ENCODE measurements at places on chromosomes 13 and 19.
A peak's percentile ranks its signal among the peaks of the same experiment; 100 is the strongest.

DNA sequence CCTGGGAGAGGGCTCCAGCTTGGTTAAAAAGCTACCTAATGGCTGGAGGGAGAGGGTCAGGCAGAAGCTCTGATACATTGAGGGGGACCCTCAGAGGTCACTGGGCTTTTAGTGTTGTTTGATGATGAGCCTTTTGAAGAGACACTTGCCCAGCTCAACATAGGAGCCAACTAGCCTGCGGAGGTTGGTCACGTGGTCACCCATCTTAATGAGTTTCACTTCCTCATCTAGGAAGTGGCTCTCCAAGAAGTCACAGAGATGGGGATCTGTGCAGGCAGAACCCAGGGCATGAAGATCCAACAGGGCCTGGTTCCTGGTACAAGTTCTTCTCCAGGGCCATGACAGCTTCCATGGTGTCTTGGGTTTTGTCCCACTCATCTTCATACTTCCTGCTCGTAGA lies 33.4 kb downstream of the IPO5 start:
- DNase-seq: no peak

- no peak for DNase-seq
These were observed at the start of gene PDX1 for GRCh38 chr13:27919934-27920676. TSS of gene PDX1 (plus strand) at chr13:27920000. CDS start at chr13:27920139, 139 bp downstream.

DNA sequence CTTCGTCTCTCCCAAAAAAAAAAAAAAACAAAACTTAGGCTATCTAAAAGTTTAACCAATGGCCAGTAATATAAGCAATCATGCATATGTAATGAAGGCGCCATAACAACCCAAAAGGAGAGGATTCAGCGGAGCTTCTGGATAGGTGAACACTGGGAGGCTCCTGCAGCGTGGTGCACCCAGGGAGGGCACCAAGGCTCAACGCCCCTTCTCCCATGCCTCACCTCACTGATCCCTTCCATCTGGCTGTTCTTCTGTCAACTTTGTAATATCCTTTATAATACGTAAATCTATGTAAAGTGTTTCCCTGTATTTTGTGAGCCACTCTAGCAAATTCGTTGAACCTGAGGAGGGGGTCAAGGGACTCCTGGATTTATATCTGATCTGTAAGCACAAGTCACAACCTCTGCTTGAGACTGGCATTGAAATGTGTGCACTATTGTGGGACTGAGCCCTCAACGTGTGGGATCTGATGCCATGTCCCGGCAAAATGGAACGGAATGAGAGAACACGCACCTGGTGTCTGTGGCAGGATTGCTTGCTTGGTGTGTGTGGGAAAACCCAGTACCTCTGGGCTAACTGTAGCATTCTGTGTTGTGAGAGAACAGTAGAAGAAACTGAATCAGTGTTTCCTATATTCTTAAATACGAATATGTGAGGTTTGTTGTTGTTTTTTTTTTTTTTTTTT lies 521 bp upstream of the ZNF665 start:
- DNase-seq: peak; percentile 24

GRCh38 chr19:55526216-55527196 lies 10.4 kb downstream of the SBK2 start:
- peak; percentile 10 for DNase-seq

GRCh38 chr13:59730026-59730425 lies 433.7 kb downstream of the DIAPH3 start:
- no peak for DNase-seq

GRCh38 chr13:67489016-67489415 lies 258.9 kb upstream of the PCDH9 start:
- DNase-seq: no peak

GRCh38 chr13:52158629-52159158 lies 703 bp downstream of the NEK3 start:
- no peak for DNase-seq

DNA sequence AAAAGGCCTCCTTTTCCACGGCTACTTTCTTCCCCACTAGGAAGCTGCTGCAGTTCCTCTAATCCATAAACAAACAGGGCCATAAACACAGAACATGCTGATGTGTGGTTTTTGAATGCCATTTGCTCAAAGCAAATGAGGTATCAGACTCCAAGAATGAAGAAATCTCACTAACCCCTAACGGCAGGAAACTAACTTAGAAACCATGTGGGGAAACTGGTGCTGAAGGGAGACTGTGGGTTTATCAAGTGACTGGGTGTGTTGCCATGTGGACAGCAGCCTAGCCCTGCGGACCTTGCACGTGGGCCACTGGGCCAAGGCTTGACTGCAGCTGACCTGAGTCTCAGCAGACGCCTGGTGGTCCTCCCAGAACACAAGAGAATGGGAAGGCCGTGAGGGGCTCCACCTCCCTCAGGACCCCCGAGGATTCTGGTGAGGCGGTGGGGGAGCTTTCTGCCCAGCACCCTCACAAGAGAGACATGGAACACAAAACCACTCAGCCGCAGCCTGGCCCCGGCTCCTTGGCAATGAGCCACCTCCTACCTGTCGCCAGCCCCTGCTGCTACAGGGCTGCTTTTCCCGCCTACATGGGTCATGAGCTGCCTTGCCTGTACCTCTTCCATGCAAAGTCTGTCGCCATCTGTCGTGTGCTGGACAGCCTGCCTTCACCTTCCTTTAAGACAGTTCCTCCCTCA lies 10.6 kb downstream of the SLC15A1 start:
- DNase-seq: no peak

DNA sequence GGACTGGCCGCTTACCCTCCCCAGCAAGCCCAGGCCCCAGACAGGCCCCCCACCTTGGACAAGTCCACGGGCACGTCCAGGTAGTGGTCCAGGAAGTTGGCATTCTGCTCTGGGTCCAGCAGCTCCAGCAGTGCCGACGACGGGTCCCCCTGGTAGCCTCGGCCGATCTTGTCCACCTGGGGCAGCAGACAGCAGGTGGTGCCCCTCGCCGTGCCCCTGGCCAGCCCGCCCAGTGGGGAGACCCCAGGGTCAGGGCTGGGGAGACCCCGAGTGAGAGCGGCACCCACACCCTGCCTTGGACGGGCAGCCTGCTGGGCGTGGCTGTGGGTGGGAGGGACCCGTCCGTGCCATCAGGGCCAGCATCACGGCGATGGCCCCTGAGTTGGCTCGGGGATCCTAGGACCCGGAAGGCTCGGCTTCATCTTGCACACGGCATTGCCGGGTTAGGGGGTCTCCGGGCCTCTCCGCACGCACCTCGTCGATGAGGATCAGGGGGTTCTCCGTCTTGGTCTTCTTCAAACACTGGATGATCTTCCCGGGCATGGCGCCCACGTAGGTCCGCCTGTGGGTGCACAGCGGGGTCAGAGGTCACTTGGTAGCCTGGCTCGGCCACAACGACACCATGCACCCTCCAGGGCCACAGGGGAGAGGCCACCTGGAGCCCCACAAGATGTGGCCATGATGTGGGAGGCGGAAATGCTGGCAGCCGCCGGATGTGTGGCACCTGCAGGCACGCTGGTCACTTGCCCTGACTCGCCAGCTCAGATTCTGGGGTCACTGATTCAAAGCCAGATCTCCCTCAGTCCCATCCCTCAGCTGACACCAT lies 6.3 kb downstream of the RPL36 start:
- DNase-seq: no peak

DNA sequence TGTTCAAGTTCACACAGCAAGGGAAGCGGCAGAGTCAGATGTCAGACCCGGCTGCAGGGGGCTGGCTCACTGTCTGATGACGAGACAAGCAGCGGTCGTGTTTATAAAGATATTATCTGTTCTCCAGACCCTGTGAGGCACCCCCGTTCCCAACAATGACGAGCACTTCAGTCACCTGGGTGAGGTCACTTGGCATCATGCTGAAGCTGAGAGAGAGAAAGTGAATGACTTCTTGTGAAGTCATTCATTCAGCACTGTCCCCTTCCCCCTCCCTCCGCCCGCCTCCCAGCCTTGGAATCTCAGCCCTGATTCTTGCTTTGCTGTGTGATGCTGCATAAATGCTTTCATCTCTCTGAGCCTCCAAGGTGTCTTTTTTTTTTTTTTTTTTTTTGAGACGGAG lies 4.9 kb upstream of the LYPD3 start:
- no peak for DNase-seq

DNA sequence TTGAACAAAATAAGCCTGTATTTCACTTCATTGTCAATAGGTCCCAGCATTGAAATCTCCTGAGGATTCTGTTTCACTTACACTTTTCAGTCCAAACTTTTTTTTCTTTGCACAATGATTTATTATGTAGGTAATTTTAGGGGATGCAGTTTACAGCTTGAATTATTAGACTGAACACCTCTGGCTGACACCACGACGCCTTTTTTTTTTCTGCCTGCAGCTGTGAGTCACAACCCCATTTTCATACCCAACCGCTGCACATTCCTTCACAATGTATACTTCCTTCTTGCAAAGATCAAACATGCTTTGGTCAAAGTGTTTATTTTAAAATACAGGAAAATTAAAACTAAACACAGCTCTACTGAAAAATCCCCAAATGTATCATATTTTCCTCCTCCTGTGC lies 11.4 kb downstream of the ZIC2 start:
- DNase-seq: no peak

- DNase-seq: peak; percentile 100
These were observed 39.8 kb downstream of the GPR180 start for GRCh38 chr13:94641409-94641941.

DNA sequence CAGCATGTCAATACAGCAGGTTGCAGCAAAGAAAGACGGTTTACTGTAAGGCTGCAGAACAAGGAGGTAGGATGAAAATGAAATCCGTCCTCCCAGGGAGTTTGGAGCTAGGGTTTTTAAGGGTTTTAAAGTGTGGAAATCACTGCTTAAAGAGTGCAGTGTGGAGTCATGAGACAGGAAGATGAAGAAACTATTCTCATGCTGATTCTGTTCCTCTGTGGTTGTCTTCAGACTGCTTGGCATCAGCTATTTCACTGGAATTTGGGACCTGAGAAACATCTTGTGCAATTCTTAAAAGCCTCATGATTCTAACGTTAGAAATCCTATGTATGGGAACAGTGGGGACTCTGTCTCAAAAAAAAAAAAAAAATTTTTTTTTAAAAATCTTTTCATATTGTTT lies 11.4 kb downstream of the ZNF331 start:
- DNase-seq: no peak

GRCh38 chr19:44770550-44771257 lies 7.0 kb upstream of the CBLC start:
- DNase-seq: peak; percentile 40

- DNase-seq: no peak
These were observed 23.2 kb upstream of the TTYH1 start for GRCh38 chr19:54392105-54392504.

GRCh38 chr13:40063278-40063698 lies 407.8 kb downstream of the COG6 start:
- DNase-seq: no peak

- no peak for DNase-seq
These were observed 180.8 kb upstream of the RFC3 start for GRCh38 chr13:33636955-33637670.

DNA sequence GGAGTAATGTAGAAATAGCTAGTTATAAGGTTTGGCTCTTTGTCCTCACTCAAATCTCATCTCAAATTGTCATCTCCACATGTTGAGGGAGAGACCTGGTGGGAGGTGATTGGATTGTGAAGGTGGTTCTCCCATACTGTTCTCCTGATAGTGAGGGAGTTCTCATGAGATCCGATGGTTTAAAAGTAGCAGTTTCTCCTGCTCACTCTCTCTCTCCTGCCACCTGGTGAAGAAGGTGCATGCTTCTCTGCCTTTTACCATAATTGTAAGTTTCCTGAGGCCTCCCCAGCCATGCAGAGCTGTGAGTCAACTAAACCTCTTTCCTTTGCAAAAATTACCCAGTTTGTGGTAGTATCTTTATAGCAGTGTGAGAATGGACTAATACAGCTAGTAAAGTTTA lies 849.4 kb downstream of the DACH1 start:
- DNase-seq: no peak

- no peak for DNase-seq
These were observed 200.5 kb downstream of the FGF9 start for GRCh38 chr13:21871382-21871781.

- DNase-seq: no peak
These were observed at the start of gene CEACAM16 for GRCh38 chr19:44698492-44699201. TSS of gene CEACAM16 (plus strand) at chr19:44699151. CDS start at chr19:44701457, 2,306 bp downstream.

DNA sequence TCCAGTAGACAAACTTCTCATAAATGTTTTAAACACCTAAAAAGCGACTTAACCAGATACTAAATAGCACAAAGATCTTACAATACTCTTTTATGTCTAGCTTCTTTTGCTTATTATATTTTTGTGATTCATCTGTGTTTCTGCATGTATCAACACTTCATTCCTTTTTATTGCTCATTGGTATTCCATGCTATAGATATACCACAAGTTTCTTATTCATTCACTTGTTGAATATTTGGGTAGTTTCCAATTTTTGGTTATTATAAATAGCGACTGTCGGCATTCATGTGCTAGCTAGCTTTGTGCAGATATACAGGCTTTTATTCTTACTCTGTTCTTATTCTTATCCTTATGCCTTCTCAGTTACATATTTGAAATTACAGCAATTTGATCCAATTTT lies 50.0 kb upstream of the RGCC start:
- no peak for DNase-seq

DNA sequence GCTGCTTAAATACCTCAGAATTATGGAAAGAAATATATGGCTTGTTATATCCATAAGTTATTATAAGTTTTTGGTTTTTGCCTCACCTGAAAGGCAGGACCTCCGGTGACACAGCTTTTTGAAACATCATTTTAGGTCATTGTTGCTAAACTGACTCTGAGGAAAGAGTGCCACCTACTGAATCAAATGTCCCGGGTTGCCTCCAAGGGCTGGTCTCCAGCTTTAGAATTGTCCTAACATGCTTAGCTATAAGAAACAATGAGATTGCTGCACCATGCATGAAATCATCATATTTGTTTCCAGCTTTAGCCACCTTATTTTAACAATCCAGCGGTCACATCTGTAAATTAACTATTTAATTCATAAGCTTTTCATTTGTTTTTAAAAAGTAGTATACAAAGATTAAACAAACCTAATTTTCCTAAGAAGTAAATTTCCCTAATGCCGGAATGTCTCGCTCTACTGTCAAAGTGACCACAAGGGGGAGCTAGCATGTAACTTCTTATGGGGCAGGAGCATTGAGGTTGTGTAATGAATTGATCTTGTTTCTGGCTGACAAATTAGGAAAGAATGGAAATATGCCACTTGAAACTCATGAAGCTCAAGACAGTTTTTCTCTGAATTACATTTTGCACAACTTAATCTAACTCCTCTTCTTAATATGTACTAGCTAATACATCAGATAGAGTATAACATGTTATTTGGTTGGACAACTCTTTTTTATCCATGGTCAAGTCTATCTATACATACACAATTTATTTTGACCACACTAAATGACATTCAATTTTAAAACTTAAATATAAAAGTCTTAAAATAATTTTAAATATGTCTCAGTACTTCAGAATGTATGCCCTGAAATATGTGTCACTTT lies 6.7 kb upstream of the PCDH17 start:
- DNase-seq: peak; percentile 62

GRCh38 chr19:35929876-35930275 lies 6.3 kb upstream of the LRFN3 start:
- DNase-seq: no peak

- no peak for DNase-seq
These were observed 10.6 kb downstream of the FCGBP start for GRCh38 chr19:39923862-39924261.
